ENCODE measurements at places on chromosomes 5 and 9.

- peak; percentile 55 for DNase-seq
These were observed 237.5 kb downstream of the CHSY3 start for GRCh38 chr5:130141659-130142320.

- no peak for DNase-seq
These were observed 92.7 kb upstream of the PHYKPL start for GRCh38 chr5:178325311-178325678.

DNA sequence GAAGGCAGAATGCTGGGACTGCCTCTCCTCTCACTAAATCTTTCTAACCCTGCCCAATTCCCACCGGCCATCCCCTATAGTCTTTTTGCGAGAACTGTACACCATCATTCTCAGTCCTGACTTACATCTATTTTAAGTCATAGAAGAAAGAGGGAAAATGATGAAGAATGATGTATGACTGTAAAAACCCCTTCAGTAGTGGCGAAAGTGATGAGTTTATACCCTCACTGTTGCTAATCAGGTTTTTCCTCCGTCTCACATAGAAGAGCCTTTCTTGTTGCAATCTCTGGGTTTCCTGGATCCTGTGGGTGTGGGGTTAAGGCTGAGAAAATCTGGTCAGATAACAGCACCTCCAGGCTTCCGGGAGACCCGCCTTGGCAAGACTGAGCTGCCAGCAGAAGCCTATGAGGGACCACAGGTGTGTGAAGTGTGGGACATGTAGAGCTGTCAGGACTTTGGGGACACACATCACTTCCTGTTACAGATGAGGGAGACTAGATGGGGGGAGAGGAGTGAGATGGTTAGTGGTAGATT lies 147.1 kb upstream of the SLC12A2 start:
- DNase-seq, result no peak

DNA sequence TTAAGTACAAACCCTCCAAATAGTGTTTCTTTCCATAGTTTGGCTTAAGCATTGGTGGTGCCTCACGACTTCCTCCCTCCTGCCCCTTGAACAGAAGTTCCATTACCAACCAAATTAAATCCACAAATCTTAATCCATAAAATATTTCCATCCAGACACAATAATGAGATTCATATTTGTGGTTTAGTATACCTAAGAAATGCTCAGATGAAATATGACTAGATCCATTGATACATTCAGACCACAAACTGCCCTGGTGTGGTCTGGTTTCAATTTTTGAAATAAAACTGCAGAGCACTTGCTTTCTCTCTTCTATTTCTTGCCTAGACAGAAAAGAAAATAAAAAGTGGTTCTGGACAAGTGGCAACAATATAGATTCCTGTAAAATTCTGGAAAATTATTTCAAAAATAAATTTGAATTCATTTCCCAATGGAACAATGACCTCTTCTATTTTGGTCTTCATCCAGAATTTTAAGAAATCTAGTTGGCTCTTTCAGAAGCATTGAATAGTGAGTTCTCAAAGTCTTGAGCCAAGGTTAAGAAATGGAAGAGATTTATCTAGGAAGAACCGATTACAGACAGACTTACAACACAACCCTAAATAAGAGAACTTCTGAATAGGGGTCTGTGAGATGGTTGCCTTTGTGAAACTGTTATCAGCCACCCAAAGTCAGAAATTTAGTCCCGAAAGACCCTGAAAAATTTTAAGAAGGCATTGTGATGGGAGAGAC lies 14.0 kb downstream of the TNC start:
- DNase-seq, result no peak

DNA sequence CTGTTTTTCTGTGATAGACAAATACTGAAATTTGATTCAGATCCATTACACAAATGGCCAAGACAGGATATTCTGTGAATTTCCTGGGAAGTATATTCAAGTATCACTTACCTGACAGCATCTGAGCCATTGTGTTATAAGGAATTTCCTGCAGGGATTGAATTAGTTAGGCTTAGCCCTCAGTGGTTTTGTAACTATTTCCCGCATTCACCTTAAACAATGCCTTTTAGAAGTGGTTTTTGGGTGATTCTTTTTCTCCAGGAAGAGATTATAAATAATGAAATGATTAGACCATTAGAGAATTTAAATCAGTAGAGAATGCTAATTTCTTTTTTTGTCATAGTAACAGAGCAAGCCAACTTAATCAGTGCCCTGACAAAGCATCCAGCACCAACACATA lies 30.6 kb downstream of the ITGA1 start:
- no peak for DNase-seq

DNA sequence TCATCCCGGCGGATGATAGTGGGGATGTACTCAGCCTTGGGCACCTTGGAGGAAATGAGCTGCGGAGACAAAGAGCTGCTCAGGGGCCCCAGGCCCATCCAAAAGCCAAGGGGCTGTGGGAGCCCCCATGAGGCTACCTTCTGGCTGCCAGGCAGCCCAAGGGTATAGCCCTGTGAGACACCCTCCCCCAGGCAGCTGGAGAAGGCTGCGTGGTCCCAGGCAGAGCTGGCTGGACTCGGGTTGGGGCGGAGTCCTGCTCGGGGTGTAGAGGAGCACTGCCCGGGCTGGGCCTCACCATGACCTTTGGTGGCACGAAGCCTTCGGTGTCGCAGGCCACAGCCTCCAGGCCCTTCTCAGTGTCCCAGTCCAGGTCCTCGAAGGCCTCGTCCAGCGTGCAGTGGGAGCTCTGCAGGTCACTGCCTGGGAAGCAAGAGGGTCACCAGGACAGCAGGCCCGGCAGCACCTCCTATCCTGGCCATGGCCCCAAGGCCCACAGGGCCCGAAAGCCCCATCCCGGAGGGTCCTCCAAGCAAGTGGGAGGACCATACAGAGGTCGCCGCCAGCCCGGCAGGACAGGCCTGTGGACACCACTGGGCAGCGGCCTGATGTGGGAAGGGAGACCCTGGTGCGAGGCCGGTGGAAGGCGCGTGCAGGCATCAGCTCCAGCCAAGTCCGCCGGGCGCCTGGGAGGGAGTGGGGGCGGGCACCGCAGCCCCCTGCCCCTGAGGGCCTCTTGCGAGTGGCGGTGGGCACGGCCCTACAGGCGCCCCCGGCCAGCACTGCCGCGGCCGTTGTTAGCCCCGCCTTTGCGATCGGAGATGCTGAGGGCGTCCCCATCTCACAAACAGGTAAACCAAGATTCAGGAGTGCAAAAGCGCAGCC lies 6.1 kb downstream of the NSMF start:
- no peak for DNase-seq

DNA sequence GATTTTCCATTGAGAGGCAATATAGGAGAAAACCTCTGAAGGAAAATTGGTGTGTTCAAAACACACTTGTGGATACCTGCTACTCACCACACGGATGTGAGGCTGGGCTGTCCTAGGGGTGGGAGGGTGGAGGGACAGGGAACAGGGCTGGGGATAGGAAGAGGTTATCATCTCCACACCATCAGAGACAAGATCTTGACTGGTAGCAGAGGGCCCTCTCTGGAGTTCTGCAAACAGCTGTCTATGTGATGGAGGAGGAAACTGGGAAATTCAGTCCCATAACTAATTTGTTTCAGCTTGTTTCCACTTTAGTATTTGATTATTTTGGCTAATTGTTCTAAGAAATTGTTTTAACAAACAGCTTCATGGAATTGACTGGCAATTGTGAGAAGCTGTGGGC lies 91.6 kb upstream of the FSTL4 start:
- no peak for DNase-seq

All from ELF-1 (cell line).